ENCODE measurements at places on chromosomes 5 and 9. TPM values are rescaled to one million over a fixed set of nuclear protein-coding genes. Genes with fewer than 3 reads are reported as not detected.
A peak's percentile ranks its signal among the peaks of the same experiment; 100 is the strongest.

The FAM81B gene
- not detected for polyA plus RNA-seq

The RNF208 gene
- polyA plus RNA-seq: 0.97 TPM

The FBN2 gene
- polyA plus RNA-seq: 0.03 TPM

The LHX3 gene
- polyA plus RNA-seq: 0.07 TPM

The CAVIN4 gene
- not detected for polyA plus RNA-seq

The DMGDH gene
- polyA plus RNA-seq: not detected

The PCDHA8 gene
- polyA plus RNA-seq: not detected

The GBA2 gene
- 114 TPM for polyA plus RNA-seq

The FRRS1L gene
- polyA plus RNA-seq: not detected

DNA sequence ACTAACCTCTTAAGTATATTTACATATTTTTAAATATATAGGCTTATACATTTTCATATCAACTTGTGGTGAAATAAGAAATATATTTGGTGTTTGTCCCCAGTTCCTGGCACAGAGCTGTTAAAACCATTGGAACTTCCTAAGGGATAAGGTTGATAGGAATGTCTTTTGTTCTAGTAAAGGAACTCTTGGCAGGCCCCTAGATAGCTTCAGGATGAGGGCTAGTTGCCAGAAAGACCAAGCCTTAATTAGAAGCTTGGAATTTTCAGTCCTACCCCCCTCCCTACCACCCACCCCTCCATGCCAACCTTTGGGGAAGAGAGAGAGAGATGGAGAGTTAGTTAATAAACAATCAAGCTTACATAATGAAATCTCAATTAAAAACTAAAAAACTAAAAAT, 638.6 kb upstream of the ACO1 start:
- H3K4me3 ChIP-seq: no peak overlapping the region
- H3K4me1 ChIP-seq: no peaks in the 10 kb centered on the region
- no peaks in the 10 kb centered on the region for H3K27me3 ChIP-seq
- H3K27ac ChIP-seq: no peak overlapping the region
- DNase-seq: no peak

GRCh38 chr9:97850746-97851445, 2.1 kb upstream of the FOXE1 start:
- no peak overlapping the region for H3K4me3 ChIP-seq
- DNase-seq: peak; percentile 48
- H3K4me1 ChIP-seq: peaks cover 44% of the 10 kb centered on the region
- no peak overlapping the region for H3K27ac ChIP-seq

DNA sequence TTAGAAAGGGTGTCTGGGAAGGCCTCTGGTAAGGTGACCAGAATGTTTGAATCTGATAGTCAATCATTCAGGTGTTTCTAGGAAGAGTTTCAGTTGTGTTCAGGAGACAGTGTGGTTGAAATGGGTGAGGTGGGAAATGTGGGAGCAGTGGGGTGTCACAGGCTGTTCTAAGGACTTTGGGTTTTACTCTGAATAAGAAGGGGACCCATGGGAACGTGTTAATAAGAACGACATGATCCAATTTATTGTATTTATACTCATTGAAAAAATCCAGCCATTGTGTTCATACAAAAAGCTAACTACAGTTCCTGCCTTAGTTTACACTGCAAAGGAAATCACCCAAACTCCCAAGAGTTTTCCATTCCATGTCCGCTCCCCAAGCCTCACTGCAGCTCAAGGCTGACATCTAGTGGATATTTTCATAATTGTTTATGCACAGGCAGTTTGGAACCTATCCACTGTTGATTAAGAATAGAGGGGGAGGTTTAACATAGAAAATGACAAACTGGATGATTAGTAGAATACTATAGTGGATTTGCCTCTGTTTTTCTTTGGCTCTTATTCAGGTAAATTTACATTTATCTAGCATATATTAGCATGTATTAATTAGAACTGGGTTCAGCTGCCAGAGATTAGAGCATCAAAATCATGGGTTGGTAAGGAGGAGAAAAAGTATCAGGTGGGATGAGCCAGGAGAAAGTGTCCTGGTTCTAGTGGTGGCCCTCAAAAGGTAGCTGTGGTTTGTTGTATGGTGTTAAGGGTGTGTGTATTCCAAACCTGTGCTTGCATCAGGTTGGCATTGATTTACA, 17.7 kb downstream of the CAVIN4 start:
- H3K4me1 ChIP-seq: peaks cover 13% of the 10 kb centered on the region
- peak; percentile 61 for DNase-seq
- H3K27me3 ChIP-seq: no peaks in the 10 kb centered on the region
- no peak overlapping the region for H3K4me3 ChIP-seq

DNA sequence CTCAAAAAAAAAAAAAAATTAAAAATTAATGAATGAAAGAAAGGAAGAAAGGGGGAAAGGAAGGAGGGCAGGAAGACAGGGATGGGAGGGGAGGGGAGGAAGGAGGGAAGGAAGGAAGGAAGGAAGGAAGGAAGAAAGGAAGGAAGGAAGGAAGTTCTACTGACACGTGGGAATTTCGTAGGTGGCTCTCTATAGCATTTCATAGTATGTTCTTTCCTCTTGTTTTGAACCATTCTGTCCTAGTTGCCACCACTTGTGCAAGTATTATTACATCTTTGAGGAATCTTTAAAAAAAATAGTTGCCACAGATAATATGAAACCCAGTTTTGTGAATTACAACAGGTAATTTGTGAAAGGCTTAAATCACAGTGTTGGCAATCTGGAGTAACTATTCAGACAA, 253.8 kb downstream of the BNC2 start:
- no peaks in the 10 kb centered on the region for H3K4me1 ChIP-seq
- H3K27ac ChIP-seq: no peak overlapping the region
- H3K4me3 ChIP-seq: no peak overlapping the region
- H3K36me3 ChIP-seq: no peaks in the 10 kb centered on the region
- no peaks in the 10 kb centered on the region for H3K27me3 ChIP-seq

- H3K4me3 ChIP-seq: no peak overlapping the region
- no peaks in the 10 kb centered on the region for H3K4me1 ChIP-seq
- H3K27ac ChIP-seq: no peak overlapping the region
- H3K27me3 ChIP-seq: no peaks in the 10 kb centered on the region
- DNase-seq: no peak
These were observed 73.3 kb downstream of the FER start for GRCh38 chr5:108820983-108821382.

- H3K27me3 ChIP-seq: no peaks in the 10 kb centered on the region
- DNase-seq: peak; percentile 58
- no peaks in the 10 kb centered on the region for H3K36me3 ChIP-seq
- no peaks in the 10 kb centered on the region for H3K4me1 ChIP-seq
These were observed 12.0 kb upstream of the C9 start for GRCh38 chr5:39376293-39376714.

DNA sequence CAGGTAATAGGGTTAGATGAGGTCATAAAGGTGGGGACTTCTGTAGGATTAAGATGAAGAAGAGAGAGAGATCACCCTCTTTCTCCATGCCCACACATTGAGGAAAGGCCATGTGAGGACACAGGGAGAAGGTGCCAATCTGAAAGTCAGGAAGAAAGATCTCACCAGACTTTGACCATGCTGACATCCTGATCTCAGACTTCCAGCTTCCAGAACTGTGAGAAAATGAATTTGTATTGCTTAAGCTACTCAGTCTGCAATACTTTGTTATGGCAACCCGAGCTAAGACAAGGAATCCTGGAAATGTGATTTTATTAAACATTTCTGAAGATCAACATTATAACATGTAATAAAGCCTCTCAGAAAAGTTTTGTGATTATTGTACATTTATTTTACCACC, 3.5 kb upstream of the CSNK1G3 start:
- DNase-seq: no peak
- no peak overlapping the region for H3K4me3 ChIP-seq
- no peaks in the 10 kb centered on the region for H3K36me3 ChIP-seq
- no peaks in the 10 kb centered on the region for H3K27me3 ChIP-seq

- peak; percentile 6 for DNase-seq
- peaks cover 7% of the 10 kb centered on the region for H3K4me1 ChIP-seq
- no peaks in the 10 kb centered on the region for H3K27me3 ChIP-seq
- H3K27ac ChIP-seq: no peak overlapping the region
These were observed 545.4 kb upstream of the TLE4 start for GRCh38 chr9:79026316-79026715.

- peaks cover 15% of the 10 kb centered on the region for H3K4me1 ChIP-seq
- H3K36me3 ChIP-seq: no peaks in the 10 kb centered on the region
- H3K4me3 ChIP-seq: no peak overlapping the region
- peak; percentile 22 for DNase-seq
- H3K27me3 ChIP-seq: no peaks in the 10 kb centered on the region
- H3K27ac ChIP-seq: no peak overlapping the region
These were observed 154.8 kb upstream of the TBC1D2 start for GRCh38 chr9:98410185-98410697.

- H3K4me3 ChIP-seq: no peak overlapping the region
- H3K27me3 ChIP-seq: no peaks in the 10 kb centered on the region
- H3K27ac ChIP-seq: no peak overlapping the region
- peaks cover 20% of the 10 kb centered on the region for H3K4me1 ChIP-seq
- no peak for DNase-seq
- no peaks in the 10 kb centered on the region for H3K36me3 ChIP-seq
These were observed 103.5 kb downstream of the SNX18 start for GRCh38 chr5:54621048-54621447.

All from B cell (primary cell).